ENCODE measurements at places on chromosomes 2 and 18.

DNA sequence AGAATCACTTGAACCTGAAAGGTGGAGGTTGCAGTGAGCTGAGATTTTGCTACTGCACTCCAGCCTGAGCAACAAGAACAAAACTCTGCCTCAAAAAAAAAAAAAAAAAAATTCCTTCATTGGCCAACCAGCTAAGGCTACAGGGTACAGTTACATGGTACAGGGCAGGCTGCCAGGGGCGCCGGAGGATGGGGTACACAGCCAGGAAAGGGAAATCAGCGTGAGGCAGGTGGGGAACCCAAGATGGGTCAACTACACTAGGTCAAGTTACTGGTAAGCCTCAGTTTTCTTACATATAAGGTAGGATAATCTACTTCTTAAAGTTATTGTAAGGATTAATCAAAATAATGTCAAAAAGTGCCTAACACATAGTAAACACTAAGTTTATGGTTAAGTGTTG lies 142.6 kb upstream of the MSH6 start:
- no peak for DNase-seq

DNA sequence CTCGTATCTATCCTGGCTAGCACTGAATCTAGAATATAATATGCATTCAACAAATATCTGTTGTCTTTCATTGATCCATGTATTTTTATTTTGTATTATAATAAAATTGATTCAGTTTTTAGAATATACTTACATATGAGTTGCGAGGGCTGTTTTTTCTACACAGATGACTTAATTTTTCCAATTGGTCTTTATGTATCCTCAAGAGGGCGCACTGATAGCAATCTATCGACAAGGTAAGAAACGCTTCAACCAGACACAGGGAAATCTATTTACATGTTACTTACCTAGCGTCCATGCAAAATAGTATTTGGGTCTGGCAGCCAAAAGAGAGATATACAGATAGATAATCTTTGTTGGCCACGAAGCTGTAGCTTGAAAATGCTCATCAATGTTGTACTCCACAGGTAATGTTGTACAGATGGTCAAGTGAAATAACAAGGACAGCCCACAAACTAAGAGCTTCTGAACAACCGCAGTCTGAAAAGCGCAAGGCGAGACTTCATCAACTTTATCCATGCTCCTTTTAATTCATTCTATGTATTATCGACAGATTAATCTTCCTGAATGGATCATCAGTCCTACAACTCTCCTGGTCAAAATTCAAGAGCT lies 35.5 kb upstream of the KIDINS220 start:
- DNase-seq = no peak

DNA sequence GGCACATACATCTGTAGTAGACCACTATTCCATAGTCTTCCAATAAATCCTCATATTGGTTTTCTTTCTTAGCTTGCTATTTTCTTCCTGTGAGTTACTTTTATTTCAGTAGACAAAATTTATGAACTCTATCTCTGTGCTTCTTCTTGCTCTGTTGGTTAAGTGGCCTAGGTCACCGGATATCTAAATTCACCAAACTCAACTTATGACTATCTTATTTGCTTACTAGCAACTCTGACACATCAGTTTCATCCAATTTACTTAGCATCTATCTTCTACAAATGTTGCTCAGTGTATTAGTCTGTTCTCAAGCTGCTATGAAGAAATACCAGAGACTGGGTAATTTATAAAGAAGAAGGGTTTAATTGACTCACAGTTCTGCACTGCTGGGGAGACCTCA lies 432.5 kb upstream of the FSIP2 start:
- no peak for DNase-seq

- DNase-seq = no peak
These were observed 411 bp downstream of the NARS1 start for GRCh38 chr18:57621246-57621604.

GRCh38 chr2:25651782-25652455 lies 21.5 kb downstream of the DTNB start:
- no peak for DNase-seq

- DNase-seq = no peak
These were observed 23.3 kb downstream of the GRB14 start for GRCh38 chr2:164597983-164598382.

All from H54 (cell line).